Coronary artery (tissue), 2 donors: ENCODE measurements at places on chromosomes 7 and 10.

GRCh38 chr10:36393801-36394200 is 731.6 kb upstream of the ANKRD30A start:
- no peak for DNase-seq

DNA sequence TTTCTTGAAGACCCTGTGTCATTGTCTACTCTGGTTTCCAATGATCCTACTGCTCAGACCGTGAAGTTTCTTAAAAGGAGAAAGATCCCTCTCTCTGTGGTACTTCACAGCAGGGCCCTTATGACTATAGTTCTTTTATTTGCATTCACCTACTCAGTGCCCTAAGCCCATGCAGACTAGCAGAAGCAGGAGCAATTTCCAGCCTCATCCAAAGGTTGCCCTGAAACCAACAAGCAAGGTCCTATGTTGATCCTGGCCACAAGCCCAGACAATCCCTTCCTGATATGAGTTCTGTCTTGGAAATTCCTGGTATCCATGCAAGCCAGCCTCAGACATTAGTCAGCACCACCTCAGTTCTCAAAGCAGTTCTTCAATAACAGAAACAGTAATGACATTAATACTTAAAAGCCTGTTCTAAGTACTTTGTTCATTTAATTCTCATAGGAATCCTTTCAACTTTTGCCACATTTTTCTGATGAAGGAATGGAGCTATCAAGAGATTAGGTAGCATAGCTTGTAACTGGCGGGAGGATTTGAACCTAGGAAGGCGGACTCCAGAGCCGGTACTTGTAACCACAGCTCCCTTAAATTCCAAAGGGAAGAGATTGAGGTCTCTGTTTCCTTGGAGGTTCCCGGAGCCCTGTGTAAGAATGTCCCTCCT is 58.1 kb upstream of the ST8SIA6 start:
- no peak for DNase-seq

- DNase-seq, result no peak
Observed at GRCh38 chr7:94375691-94376090, 19.0 kb upstream of the COL1A2 start.

GRCh38 chr7:105599551-105599950 is 18.3 kb upstream of the EFCAB10 start:
- DNase-seq, result no peak

GRCh38 chr10:49837051-49837478 is 74.9 kb upstream of the OGDHL start:
- no peak for DNase-seq

DNA sequence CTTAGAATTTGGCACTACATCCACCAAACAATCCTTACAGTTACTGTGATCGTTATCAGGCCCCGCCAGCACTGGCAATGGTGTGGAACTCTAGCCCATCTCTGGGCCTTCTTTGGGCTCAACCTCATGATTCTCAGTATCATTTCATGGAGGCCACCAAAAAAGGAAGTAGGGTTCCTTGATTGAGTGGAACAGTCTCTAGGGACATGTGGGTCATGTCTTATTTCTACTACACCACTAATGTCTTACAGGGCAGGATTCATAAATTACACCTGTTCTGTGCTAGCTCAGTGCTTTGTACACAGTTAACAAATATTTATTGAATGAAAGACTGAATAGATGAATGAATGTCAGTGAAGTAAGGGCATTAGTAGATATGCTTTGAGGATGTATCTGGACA is 53.9 kb downstream of the AP3M1 start:
- no peak for DNase-seq

DNA sequence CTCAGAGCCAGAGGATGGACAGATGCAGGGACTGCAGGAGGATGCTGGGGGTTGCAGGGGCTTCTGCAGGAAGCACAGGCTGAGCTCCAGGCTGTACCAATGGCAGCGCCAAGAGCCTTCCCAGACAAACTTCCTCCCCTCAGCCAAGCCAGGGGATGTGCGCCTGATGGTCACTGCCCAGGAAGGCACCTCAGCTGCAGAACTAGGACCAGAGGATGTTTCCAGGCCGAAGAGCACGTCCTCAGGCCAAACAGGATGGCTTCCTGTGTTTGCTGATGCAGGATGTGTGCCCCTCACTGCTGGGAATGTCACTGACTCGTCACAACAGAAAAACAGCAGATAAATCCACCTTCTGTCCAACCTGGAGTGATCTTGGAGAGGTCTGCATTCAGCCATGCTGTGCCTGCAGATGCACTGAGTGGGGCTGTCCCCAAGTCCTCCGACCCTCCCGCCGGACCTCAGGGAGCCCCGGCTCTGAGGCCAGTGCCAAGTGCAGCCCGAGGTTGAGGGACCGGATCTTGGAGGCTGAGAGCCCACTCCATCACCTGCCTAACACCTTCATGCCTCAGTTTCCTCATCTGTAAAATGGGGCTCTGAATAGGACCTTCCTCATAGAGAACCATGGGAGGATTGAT is 152.5 kb upstream of the CHST15 start:
- no peak for DNase-seq

DNA sequence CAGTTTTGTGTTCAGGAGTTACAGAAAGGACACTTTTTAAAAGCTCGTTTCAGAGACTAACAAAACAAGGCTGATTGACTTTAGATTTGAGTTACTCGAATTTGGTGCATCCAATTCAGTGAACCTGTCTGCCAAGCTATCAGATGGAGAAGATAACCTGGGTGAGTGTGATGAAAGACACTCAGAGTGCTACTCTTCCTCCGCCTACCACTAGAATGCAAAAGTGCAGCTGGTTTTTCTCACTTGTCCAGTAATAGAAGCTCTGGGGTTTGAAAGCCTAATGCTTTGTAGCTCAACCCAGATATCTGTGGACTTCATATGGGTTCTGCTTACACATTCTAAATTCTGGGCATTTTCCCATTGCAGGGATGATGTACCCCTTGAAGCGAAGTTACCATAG is 82.8 kb upstream of the NPY start:
- no peak for DNase-seq

- no peak for DNase-seq
Observed at GRCh38 chr10:91796331-91797047, 1.7 kb upstream of the TNKS2 start.

GRCh38 chr7:76302347-76303201 is at the start of gene HSPB1:
Gene HSPB1 (plus strand): TSS chr7:76302673. CDS start chr7:76302713, 40 bp downstream.
- DNase-seq, result peak; percentile 99

- DNase-seq, result no peak
Observed at GRCh38 chr7:36710186-36710791, 14.0 kb downstream of the AOAH start.

DNA sequence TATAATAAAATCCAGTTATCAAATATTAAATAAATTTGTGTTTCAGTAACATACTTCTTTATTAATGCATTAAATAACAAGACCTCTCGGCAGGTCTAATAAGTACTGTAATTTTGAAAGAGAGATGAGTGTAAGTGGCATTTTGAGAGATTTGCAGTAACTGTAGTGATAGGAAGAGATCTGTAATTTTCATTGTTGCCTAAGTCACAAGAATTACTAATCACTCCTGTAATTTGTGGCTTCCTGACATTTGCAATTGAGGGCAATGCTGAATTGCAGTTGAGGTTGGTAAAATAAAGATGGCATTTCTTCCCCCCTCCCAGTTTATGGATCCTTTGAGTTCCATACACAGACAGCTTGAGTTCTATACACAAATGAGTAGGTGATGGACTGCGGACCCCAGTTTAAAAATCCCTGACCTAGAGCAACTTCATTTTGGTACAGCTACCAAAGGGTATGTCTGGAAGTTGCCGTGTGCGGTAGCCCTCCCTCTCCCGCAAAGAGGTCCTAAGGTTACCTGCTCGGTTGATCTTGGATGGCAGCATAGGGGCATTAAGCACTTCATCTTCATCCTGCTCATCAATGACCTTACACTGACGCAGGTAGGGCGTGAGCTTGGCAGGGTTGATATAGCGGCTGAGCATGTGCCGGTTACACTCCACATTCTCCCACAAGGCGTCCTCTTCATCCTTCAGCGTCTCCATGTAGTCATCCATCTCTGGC is 96.4 kb downstream of the CARD11 start:
- peak; percentile 50 for DNase-seq

DNA sequence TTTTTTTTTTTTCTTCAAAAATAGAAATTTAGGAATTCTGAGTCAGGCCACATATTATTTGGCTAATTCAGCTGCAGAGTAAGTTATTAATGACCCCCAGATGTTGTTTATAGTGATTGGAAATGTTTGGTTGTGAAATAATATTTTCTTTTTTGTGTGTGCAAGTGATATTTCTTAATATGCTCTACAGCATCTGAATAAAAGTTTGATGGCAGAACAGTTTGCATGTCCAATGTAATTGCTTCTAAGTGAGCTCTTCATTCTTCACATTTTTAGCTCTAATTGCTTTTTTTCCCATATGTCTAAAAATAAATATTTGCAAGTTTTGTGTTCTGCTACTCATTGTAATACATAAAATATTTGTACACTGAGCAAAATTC is 116.0 kb downstream of the ARID5B start:
- no peak for DNase-seq

DNA sequence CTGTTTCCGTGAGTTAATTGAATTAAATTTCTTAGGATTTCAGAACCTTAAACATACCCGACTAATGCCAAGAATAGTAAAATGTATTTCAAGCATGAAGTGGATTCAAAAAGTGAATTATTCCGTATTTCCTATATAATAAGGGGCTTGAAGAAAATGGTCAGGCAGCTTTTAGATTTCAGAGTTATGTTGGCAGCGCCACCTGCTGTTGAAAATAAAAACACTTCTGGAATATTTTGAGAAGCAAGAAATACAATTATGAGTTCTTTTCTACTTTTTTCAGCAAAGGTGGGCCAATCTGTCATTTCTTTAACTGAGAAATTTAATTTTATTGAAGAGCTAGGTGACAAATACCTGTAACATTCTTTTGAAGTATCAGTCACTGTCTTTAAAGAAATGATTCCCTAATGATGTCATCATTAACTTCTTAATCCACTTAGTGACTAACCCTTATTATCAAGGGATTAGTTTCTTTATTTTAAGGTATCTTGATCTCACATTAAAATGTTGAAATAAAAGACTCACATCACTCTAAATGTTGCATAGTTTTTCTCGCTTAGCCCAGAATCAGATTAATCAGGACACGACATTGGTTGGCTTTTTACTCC is 36.6 kb upstream of the AGR3 start:
- no peak for DNase-seq

GRCh38 chr7:152553671-152554317 is 118.0 kb upstream of the KMT2C start:
- no peak for DNase-seq

- no peak for DNase-seq
Observed at GRCh38 chr7:122055073-122055472, 89.0 kb downstream of the AASS start.

- DNase-seq, result no peak
Observed at GRCh38 chr7:51349820-51350545, 33.4 kb upstream of the COBL start.

GRCh38 chr10:96263669-96264068 is 7.7 kb downstream of the BLNK start:
- DNase-seq, result no peak

GRCh38 chr10:52956861-52957260 is 184.3 kb upstream of the MBL2 start:
- DNase-seq, result no peak
